Choroid plexus epithelial cell (primary cell): ENCODE measurements at places on chromosomes 13 and 19.

GRCh38 chr13:95740979-95741320 is 64.0 kb downstream of the DNAJC3 start:
- no peak for DNase-seq

GRCh38 chr13:105758918-105759860 is 776.3 kb downstream of the EFNB2 start:
- no peak for DNase-seq

GRCh38 chr19:16894080-16894479 is 5.3 kb downstream of the F2RL3 start:
- no peak for DNase-seq

DNA sequence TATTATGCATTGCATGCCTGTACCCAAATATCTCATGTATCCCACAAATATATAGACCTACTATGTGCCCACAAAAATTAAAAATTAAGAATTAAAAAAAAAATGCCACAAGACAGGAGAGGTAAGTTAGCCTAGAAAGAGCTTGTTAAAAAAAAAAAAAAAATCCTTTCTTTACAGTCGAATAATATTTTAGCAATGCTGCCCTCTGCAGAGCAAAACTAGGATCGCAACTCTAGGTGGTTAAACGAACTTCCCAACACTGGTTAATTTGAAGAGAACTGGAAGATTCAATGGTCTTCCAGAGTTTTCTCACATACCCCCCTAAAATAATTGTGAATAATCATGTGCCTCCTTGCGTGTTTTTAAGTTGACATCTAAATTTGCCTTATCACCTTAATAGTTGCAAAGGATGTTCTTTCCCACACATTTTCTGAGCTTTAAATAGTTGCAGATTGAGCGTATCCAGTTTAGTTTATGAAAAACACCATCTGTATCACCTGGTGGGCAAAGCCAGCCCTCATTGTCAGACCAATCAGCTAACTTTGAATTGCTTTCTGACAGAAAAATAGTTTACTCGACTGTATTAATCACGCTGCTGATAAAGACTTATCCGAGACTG is 47.4 kb upstream of the RCBTB2 start:
- peak; percentile 78 for DNase-seq

GRCh38 chr19:46065486-46066071 is 24.8 kb upstream of the IGFL4 start:
- DNase-seq, result peak; percentile 21

GRCh38 chr13:50375792-50376191 is 360.5 kb downstream of the KCNRG start:
- DNase-seq, result peak; percentile 49

- peak; percentile 87 for DNase-seq
These were observed 79.4 kb upstream of the FNDC3A start for GRCh38 chr13:48896312-48896711.
